Activated CD4-positive, alpha-beta T cell treated with anti-CD3 and anti-CD28 coated beads for 36 hours (primary cell): ENCODE measurements at places on chromosomes 2 and 18. TPM values are rescaled to one million over a fixed set of nuclear protein-coding genes. Genes with fewer than 3 reads are reported as not detected.

- no peak for DNase-seq
- H3K4me3 ChIP-seq = no peak overlapping the region
- H3K36me3 ChIP-seq = no peaks in the 10 kb centered on the region
- H3K27ac ChIP-seq = no peak overlapping the region
Observed at GRCh38 chr2:99833586-99834201, 308.7 kb downstream of the AFF3 start.

DNA sequence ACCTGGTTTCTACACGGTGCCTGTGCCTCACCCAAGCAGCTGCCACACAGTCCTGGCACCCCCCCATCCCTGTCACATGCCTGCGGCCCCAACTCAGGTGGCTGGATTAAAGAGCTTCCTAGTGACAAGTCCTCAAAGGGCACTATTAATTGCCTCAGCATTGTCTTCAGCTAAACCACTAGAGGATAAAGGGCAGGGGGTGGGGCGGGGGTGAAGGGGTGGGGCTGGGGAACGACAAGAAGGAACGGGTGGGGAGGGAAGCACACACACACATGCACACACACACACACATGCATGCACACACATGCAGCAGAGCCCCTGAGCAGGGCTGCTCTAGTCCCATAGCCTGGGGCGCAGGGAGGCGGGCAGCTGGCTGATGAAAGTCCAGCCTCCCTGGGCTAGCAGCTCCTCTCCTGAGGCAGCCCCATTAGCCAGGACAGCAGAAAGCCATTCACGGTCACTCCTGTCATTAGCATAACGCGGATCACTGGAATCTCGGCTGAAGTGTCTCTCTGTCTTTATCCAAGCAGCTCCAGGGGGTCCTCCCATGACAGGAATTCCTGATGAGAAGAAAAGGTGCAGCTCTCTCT lies 7.4 kb upstream of the TEX261 start:
- H3K27ac ChIP-seq = no peak overlapping the region
- H3K27me3 ChIP-seq = no peaks in the 10 kb centered on the region
- H3K4me1 ChIP-seq = peaks cover 13% of the 10 kb centered on the region

DNA sequence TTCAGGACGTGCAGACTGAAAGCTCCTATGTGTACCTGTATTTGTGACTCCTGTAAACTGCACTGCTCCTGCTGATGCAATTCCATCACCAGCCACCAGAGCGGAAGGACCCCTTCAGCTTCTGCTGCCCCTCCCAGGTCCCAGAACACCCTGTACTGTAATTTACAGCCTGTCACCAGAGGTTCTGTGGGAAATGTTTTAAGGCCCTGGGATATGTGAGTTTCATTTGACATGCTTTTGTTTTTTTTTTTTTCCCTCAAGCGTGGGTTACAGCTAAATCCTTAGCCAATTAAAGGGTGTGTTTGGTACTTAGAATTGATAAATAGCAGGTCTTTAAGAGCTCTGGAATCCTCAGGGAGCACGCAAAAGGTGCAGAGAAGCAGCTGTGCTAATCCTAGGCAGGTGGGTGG lies 79.4 kb downstream of the KCTD1 start:
- no peaks in the 10 kb centered on the region for H3K4me1 ChIP-seq
- H3K4me3 ChIP-seq = no peak overlapping the region
- H3K27ac ChIP-seq = no peak overlapping the region
- no peaks in the 10 kb centered on the region for H3K36me3 ChIP-seq
- H3K27me3 ChIP-seq = no peaks in the 10 kb centered on the region
- DNase-seq = peak; percentile 19

GRCh38 chr2:238894226-238894949 lies 46.5 kb downstream of the TWIST2 start:
- H3K4me1 ChIP-seq = no peaks in the 10 kb centered on the region
- H3K27me3 ChIP-seq = no peaks in the 10 kb centered on the region
- no peak overlapping the region for H3K4me3 ChIP-seq
- no peaks in the 10 kb centered on the region for H3K36me3 ChIP-seq

- no peak overlapping the region for H3K4me3 ChIP-seq
- DNase-seq = no peak
- no peak overlapping the region for H3K27ac ChIP-seq
- no peaks in the 10 kb centered on the region for H3K36me3 ChIP-seq
- peaks cover 2% of the 10 kb centered on the region for H3K4me1 ChIP-seq
Observed at GRCh38 chr2:40168032-40168431, 283.9 kb downstream of the SLC8A1 start.

The CERS6 gene
- 13.1 TPM for total RNA-seq

The FASTKD1 gene
- 29.8 TPM for total RNA-seq
